ENCODE measurements at places on chromosomes 2 and 18. TPM values are rescaled to one million over a fixed set of nuclear protein-coding genes. Genes with fewer than 3 reads are reported as not detected.

GRCh38 chr2:148594216-148594615, 50.3 kb upstream of the EPC2 start:
- peaks cover 16% of the 10 kb centered on the region for H3K27me3 ChIP-seq
- no peaks in the 10 kb centered on the region for H3K4me1 ChIP-seq
- no peaks in the 10 kb centered on the region for H3K36me3 ChIP-seq
- DNase-seq: no peak

GRCh38 chr18:12515550-12515949, 107.8 kb downstream of the PRELID3A start:
- no peak for DNase-seq
- no peaks in the 10 kb centered on the region for H3K36me3 ChIP-seq
- H3K27ac ChIP-seq: no peak overlapping the region

DNA sequence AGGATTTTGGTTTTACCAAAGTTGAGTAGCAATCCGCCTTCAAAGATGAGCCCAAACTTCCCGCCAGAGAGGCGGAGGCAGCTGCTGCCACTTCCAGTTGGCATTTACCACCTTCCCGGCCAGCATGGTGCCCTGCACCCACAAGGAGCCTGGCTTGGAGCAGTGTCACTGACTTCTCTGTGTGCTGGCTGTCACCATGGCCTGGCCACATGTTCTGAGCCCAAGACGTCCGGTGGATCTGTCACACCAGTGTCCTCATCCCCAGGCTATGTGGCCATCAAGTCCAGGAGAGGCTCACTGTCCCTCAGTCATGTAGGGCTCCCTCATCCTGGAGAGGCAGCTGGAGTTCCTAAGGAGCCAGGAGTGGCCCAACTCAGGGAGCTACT, 100.6 kb downstream of the ACKR3 start:
- H3K36me3 ChIP-seq: no peaks in the 10 kb centered on the region
- no peak overlapping the region for H3K27ac ChIP-seq
- DNase-seq: no peak
- peaks cover 7% of the 10 kb centered on the region for H3K27me3 ChIP-seq
- H3K4me3 ChIP-seq: no peak overlapping the region

Gene ALK
- not detected for total RNA-seq

Gene DPYSL5
- total RNA-seq: not detected

All from activated CD4-positive, alpha-beta memory T cell treated with anti-CD3 and anti-CD28 coated beads, Interleukin-2, amount 10 ng/mL, durations not matched to agents 7 days and 5 days (primary cell).